ENCODE measurements at places on chromosomes 1 and 21. TPM values are rescaled to one million over a fixed set of nuclear protein-coding genes. Genes with fewer than 3 reads are reported as not detected.

Gene LRRN2
- total RNA-seq = 0.32 TPM

- no peak overlapping the region for H3K27ac ChIP-seq
- H3K4me1 ChIP-seq = no peaks in the 10 kb centered on the region
- H3K36me3 ChIP-seq = no peaks in the 10 kb centered on the region
- H3K27me3 ChIP-seq = peaks cover 14% of the 10 kb centered on the region
These were observed 176.4 kb downstream of the ZNF281 start for GRCh38 chr1:200233393-200233792.

DNA sequence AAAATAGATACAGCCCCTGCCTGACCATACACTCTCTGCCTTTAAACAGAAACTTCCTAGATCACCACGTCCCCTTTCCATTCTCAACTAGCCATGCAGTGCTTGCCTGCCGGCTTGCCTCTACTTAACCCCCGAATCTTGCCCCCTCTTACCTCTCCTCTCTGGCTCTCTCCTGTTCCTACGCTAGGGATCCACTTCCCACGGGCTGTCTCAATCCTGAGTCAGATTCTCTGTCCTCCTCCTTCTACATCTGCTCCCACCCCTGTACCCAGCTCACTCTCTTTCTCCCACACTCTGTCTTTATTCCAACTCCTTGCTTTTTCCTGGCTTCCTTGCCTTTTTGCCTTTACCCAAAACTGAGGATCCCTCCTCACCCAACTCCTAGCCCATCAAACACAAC lies 29.3 kb downstream of the ATF3 start:
- DNase-seq = peak; percentile 29
- no peaks in the 10 kb centered on the region for H3K27me3 ChIP-seq
- peaks cover 30% of the 10 kb centered on the region for H3K4me1 ChIP-seq
- H3K36me3 ChIP-seq = no peaks in the 10 kb centered on the region
- peak overlapping the region; percentile 36 for H3K27ac ChIP-seq

- no peak overlapping the region for H3K4me3 ChIP-seq
- H3K36me3 ChIP-seq = no peaks in the 10 kb centered on the region
- peaks cover 27% of the 10 kb centered on the region for H3K27me3 ChIP-seq
These were observed 100.3 kb upstream of the GRIK3 start for GRCh38 chr1:37134599-37134998.

- no peaks in the 10 kb centered on the region for H3K36me3 ChIP-seq
- no peaks in the 10 kb centered on the region for H3K4me1 ChIP-seq
- no peak overlapping the region for H3K4me3 ChIP-seq
- H3K27ac ChIP-seq = no peak overlapping the region
- H3K27me3 ChIP-seq = no peaks in the 10 kb centered on the region
- DNase-seq = no peak
These were observed 358.1 kb downstream of the HHAT start for GRCh38 chr1:210686841-210687240.

- H3K27ac ChIP-seq = peak overlapping the region; percentile 93
- DNase-seq = no peak
- H3K36me3 ChIP-seq = peaks cover 35% of the 10 kb centered on the region
- H3K4me1 ChIP-seq = peaks cover 32% of the 10 kb centered on the region
These were observed 769 bp downstream of the GALE start for GRCh38 chr1:23799570-23800399.

Gene LRRC53
- total RNA-seq = not detected

DNA sequence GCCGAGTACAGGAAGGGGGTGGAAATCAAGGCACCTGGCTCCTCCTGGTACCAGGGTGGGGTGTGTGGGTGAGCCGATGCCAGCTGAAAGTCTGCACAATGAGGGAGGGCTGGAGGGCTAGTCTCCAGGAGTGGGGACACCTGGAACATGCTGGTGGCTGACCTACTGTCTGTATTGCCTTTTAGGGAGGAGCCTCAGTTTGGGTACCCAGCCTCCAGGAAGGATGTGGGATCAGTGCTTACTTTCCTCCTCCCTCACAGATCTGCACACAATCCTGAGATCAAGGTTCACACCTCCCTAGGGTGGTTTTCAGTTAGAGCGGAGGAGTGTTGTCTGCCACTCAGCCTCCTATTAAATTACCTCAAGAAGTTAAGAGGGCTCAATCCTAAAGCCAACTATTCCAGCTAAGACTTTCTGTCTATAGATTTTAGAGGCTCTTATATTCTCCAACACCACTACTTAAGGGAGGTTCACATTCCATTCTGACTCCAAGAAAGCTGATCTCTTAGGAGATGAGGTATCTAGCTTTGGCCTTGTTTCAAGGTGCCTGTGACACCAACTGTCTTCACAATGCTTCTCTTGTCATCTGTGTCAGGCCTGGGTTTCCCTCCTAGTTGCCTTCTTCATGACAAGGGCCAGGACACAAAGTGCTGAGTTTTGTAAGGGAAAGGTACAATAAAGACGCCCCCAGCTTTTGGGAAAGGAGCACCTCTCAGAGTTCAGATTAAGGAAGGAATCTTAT lies 15.7 kb downstream of the SSR2 start:
- H3K27me3 ChIP-seq = no peaks in the 10 kb centered on the region
- H3K4me1 ChIP-seq = peaks cover 18% of the 10 kb centered on the region
- no peak for DNase-seq
- no peak overlapping the region for H3K4me3 ChIP-seq

Gene INKA2
- 4.1 TPM for total RNA-seq

GRCh38 chr1:97812076-97812475 lies 108.8 kb downstream of the DPYD start:
- H3K36me3 ChIP-seq = no peaks in the 10 kb centered on the region
- no peak overlapping the region for H3K4me3 ChIP-seq
- no peak overlapping the region for H3K27ac ChIP-seq
- H3K27me3 ChIP-seq = no peaks in the 10 kb centered on the region
- no peak for DNase-seq
- peaks cover 2% of the 10 kb centered on the region for H3K4me1 ChIP-seq

Gene PTTG1IP
- 172 TPM for total RNA-seq

GRCh38 chr1:198606020-198606438 lies 32.8 kb upstream of the PTPRC start:
- H3K4me3 ChIP-seq = no peak overlapping the region
- no peaks in the 10 kb centered on the region for H3K36me3 ChIP-seq
- DNase-seq = no peak
- H3K4me1 ChIP-seq = no peaks in the 10 kb centered on the region
- H3K27me3 ChIP-seq = no peaks in the 10 kb centered on the region

Gene TCEA3
- 34.1 TPM for total RNA-seq

Gene TIE1
- 5.4 TPM for total RNA-seq

Gene FMN2
- 0.11 TPM for total RNA-seq

Gene MDM4
- total RNA-seq = 49.1 TPM

DNA sequence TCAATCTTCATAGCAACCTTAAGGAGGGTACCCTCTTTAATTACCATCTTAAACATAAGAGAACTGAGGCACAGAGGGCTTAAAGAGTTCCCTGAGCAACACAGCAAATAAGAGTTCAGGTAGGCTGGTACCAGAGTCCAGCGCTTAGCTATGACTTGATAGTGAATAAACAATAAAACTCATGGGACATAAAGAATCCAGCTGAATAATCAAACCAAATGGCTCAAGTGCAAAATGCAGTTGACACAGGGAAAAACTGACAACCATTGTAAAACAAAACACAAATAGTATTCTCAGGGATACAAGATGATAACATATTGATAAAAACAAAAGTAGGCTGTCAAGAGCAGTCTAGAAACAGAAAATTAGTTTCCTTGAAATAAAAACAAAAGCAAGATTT lies 176.9 kb upstream of the HMGB4 start:
- H3K4me3 ChIP-seq = no peak overlapping the region
- no peak overlapping the region for H3K27ac ChIP-seq
- no peaks in the 10 kb centered on the region for H3K4me1 ChIP-seq
- peaks cover 9% of the 10 kb centered on the region for H3K27me3 ChIP-seq
- no peak for DNase-seq

All from suprapubic skin (tissue), 4 donors.